ENCODE measurements at places on chromosomes 3 and 15. TPM values are rescaled to one million over a fixed set of nuclear protein-coding genes. Genes with fewer than 3 reads are reported as not detected.

The KLHL18 gene
- 22.3 TPM for total RNA-seq

The GTPBP8 gene
- total RNA-seq: 17.0 TPM

The REC114 gene
- not detected for total RNA-seq

The FBXW12 gene
- not detected for total RNA-seq

The EDEM1 gene
- total RNA-seq: 38.9 TPM

The ATP6V1A gene
- 93.4 TPM for total RNA-seq

DNA sequence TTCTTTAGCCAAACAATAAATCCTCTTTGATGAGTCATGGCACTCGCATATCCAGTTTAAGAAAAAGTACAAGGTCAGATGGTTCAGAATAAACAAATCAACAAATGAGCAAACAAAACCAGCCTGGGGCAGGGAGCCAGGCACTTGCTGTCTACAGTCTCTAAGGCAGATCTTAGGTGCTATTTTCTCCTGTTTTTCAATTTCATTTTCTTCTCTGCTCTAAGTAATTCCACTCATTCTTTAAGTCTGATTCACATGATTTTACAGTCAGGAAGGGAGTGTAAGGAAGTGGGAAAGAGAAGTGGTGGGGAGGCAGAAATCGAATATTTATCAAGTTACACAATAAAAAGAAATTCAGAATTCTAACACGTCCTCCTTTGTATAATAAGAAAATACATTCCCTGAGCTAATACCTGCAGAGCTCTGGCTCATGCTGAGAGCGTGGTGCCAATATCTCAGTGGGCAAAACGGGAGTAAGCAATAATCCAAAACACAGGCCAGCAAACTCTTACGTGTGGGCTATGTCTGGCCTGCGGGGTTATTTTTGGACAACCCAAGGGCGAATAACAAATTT is 298.6 kb downstream of the ADAMTS17 start:
- no peak for DNase-seq

DNA sequence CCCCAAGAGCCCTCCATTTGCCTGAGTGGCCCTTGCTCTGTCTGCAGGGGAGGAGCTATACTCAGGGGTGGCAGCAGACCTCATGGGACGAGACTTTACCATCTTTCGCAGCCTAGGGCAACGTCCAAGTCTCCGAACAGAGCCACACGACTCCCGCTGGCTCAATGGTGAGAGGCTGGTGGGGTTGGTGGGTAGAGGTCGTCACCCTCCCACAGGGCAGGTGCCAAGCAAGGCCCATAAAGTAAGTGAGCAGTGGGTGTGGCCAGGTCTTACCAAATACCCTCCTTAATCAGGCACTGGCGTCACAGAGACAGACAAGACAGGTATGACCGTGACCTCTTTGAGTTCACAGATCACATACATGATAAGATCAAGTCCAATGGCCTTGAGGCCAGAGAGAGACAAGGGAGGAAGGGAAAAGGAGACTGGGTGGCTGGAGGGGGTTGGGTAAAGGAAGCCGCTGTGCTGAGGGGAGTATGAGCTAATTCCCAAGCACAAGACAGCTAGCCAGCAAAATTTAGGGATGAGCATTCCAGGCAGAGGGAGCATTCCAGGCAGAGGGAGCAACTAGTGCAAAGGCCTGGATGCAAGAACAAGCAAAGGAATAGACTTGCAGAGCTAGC is 2.5 kb downstream of the SEMA3B start:
- DNase-seq: no peak

- no peak for DNase-seq
Measured at GRCh38 chr3:136612512-136612911, 139.7 kb downstream of the STAG1 start.

- no peak for DNase-seq
Measured at GRCh38 chr3:25485673-25486072, 57.6 kb downstream of the RARB start.

GRCh38 chr3:147943265-147943945 is 534.2 kb downstream of the ZIC1 start:
- DNase-seq: no peak

DNA sequence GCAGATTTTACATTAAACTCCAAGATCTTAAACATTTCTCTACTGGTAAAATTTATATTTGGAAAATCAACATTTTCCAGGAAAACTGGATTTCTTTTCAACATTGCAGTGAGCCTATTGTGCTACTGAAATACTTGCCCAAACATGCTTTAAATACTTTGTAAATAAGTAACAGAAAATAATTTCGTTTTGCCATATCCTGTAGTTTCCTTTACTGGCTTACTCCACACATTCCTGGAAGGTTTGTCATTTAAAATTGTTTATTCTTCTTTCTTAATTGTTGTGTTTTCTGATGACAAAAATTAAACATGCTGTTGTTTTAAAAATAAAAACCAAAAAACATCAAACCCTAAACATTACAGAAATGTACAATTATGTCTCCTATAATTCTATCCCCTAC is 22.0 kb downstream of the ACAD11 start:
- DNase-seq: no peak

DNA sequence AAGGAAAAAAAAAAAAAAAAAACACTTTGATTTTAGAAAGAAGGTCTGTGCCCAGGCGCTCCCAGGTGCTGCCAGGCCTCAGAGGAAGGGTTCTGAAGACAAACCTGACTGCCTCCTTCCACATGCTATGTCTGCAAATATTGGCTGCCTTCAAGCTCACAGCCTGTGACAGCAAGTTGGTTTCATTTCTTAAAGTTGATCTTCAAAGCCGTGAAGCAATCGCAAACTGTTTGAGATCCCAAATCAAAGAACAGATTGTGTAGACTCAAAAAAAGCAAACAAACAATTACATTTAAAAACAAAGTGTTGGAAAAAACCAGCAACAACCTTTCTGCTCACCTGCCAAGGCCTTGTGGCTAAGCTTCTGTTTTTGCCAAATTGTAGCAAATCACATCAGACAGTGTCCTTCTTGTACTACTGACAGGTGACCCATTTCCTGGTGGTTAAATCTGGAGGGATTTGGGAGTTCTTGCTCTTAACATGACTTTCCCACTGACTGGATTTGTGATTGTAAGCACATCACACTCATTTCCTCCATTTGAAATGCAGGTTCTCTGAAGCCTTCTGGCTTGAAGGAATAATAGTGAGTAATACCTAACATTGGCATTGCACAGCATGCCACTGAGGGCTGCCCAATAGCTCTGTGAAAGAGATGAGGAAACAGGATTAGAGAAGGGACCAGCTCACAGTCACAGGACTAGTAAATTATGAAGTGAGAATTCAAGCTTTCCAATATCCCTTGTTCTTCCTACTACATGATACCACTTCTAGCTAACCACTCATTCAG is 502.4 kb downstream of the LPP start:
- no peak for DNase-seq

DNA sequence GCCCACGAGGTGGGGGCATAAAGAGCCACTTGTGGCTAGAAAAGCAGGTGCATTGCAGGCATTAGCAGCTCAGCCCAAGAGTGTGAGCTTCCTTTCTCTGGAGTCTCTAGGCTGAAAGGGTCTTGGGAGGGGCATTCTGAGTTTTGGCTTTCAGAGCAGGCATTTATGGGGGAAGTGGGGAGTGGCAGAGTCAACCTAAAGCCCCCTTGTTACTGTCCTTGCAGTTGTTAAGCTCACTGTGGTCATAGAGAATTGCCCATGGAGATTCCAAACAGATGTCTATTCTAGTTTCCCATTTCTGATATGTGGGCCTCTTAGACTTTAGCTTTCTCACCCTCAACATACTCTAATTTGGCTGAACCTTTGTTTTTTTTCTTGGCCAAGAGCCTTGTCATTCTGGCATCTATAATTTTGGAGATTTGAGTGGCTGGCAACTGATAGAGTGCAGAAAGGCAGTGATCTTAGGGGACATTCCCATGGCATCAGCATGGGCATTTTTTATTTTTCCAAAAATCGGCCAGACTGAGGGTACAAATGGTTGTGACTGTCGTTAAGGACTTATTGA is 217.9 kb downstream of the THSD4 start:
- DNase-seq: no peak

DNA sequence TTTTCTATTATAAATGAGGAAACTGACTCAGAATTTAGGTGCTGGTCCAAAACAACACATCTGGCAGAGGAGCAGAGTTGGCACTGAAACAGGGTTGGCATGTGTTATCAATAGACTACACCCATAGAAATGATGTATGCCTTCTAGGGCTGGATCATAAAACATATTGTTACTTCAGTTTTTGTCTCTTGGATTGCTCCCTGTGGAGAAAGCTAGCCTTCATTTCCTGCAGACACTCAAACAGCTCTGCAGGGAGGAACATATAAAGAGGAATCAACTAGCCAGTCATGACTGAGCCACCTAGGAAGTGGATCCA is 507 bp upstream of the MRPL3 start:
- no peak for DNase-seq
